BJ (cell line): ENCODE measurements at places on chromosomes 6 and 20.

GRCh38 chr20:697826-698225 is 22.2 kb upstream of the SCRT2 start:
- DNase-seq, result no peak

- DNase-seq, result no peak
Measured at GRCh38 chr6:149864578-149865535, 698 bp upstream of the LRP11 start.

GRCh38 chr20:15705975-15706374 is 867.3 kb downstream of the KIF16B start:
- DNase-seq, result no peak

DNA sequence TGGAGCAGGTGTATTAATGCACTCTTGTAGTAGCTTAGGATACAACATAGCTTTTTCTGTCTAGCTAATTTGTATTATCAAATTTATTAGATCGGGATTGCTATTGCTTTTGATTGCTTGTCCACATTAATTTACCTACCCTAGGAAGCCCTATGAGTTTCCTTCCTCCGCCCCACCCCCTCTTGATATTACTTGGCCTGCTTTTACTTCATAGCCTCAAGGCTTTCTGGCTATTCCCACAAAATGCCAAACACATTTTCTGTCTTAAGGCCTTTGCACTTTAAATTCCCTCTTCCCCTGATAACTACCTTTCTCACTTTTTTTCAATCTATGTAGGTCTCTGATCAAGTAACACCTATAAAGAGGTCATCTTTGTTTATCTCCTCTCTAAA is 99.1 kb upstream of the PRSS16 start:
- no peak for DNase-seq

DNA sequence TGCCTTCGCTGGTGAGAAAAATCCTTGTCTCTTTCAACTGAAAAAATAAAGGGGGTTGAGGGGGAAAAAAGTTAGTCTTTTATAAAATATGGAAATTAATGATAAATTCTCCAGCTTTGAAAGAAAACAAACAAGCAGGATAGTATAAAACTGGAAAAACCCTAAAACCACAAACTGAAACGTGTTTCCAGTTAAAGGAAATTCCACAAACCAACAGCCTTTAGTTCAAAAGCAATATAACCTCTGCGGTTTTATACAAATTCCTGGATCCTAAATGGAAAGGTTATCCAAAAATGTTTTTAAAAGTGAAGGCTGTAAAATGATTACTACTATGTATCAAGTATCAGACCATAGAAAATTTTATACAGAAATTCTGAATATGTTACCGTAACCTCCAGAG is 55.6 kb downstream of the BMP5 start:
- DNase-seq, result no peak

DNA sequence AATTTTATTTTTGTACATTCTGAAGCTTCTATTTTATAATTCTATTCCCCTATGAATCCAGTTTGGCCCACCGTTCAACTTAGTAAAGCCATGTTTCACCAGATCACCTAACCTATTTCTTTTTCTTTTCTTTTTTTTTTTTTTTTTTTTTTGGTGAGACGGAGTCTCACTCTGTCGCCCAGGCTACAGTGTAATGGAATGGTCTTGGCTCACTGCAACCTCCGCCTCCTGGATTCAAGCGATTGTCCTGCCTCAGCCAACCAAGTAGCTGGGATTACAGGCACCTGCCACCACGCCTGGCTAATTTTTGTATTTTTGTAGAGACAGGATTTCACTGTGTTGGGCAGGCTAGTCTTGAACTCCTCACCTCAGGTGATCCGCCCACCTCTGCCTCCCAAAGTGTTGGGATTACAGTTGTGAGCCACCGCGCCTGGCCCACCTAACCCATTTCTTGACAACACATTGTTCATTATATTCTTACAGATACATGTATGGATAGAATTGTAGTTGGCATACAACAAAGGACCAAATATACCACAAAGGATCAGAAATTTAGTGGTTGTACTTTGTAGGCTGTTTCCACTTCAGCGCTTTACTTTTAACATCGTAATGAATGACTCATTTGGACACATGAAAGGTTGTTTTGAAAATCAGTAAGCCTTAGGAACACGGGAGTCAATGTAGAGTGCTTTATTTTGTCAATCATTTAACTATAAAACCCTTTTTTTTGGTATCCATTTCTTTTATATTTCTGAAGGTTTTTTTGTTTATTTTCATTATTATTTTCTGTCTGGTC is 63.2 kb downstream of the GJA1 start:
- DNase-seq, result no peak

GRCh38 chr20:54980103-54980960 is 504.9 kb downstream of the DOK5 start:
- DNase-seq, result no peak

- DNase-seq, result no peak
Measured at GRCh38 chr20:10731190-10731965, 57.6 kb upstream of the JAG1 start.

- no peak for DNase-seq
Measured at GRCh38 chr6:593907-594212, 63.0 kb downstream of the HUS1B start.

DNA sequence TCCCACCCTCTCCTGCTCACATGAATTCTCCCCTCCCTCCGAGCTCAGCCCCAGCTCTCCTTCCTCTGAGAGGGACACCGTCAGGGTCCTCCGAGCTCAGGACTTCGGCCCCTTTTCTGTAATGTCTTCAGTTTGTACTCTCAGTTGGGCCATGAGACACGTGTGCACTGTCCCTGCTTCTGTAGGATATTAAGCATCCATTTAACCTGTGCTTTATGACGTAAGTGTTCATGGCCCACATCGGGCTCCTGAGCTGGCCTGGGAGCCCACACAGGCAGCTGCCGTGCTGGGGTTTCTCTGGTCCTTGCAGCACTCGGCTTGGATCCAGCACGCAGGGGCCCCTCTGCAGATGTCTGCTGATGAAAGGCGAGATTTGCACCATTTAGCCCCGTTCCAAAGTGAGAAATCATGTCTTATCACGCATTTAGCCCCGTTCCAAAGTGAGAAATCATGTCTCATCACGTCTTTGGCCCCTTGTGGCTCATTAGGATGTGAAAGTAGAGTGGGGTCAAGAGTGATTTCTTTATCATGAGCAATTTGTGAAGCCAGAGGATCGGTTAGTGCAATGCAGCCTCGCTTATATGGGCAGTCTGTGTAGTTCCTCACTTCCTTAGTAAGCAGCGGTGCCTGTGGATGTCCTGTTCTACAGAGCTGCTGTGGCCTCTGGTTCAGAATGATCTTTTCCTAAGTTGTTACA is 25.3 kb downstream of the DUSP22 start:
- no peak for DNase-seq
